ENCODE measurements at places on chromosomes 2 and 18. TPM values are rescaled to one million over a fixed set of nuclear protein-coding genes. Genes with fewer than 3 reads are reported as not detected.

PLCL1 gene
- 19.4 TPM for polyA plus RNA-seq

FLACC1 gene
- polyA plus RNA-seq, result 2.3 TPM

SERPINB10 gene
- polyA plus RNA-seq, result 0.58 TPM

CNOT9 gene
- 50.0 TPM for polyA plus RNA-seq

SP140 gene
- 0.97 TPM for polyA plus RNA-seq

SKA1 gene
- polyA plus RNA-seq, result 6.6 TPM

GALNT13 gene
- 3.0 TPM for polyA plus RNA-seq

GRHL1 gene
- polyA plus RNA-seq, result 5.4 TPM

FOXI3 gene
- 0.12 TPM for polyA plus RNA-seq

SETBP1 gene
- 27.5 TPM for polyA plus RNA-seq

ASIC4 gene
- polyA plus RNA-seq, result 0.07 TPM

GRP gene
- not detected for polyA plus RNA-seq

CFAP53 gene
- polyA plus RNA-seq, result 4.8 TPM

L3MBTL4 gene
- polyA plus RNA-seq, result 5.1 TPM

NETO1 gene
- 0.50 TPM for polyA plus RNA-seq

TPO gene
- polyA plus RNA-seq, result 0.07 TPM

All from right renal cortex interstitium (tissue), 3 donors.